ENCODE measurements at places on chromosomes 12 and 14.

- no peak for DNase-seq
Observed at GRCh38 chr14:30805284-30805683, 69.1 kb upstream of the COCH start.

GRCh38 chr14:51462182-51462581 lies 189.5 kb upstream of the FRMD6 start:
- DNase-seq: no peak

- no peak for DNase-seq
Observed at GRCh38 chr14:62445570-62445969, 599.7 kb downstream of the KCNH5 start.

GRCh38 chr14:68109132-68109900 lies 289.7 kb downstream of the RAD51B start:
- DNase-seq: no peak

DNA sequence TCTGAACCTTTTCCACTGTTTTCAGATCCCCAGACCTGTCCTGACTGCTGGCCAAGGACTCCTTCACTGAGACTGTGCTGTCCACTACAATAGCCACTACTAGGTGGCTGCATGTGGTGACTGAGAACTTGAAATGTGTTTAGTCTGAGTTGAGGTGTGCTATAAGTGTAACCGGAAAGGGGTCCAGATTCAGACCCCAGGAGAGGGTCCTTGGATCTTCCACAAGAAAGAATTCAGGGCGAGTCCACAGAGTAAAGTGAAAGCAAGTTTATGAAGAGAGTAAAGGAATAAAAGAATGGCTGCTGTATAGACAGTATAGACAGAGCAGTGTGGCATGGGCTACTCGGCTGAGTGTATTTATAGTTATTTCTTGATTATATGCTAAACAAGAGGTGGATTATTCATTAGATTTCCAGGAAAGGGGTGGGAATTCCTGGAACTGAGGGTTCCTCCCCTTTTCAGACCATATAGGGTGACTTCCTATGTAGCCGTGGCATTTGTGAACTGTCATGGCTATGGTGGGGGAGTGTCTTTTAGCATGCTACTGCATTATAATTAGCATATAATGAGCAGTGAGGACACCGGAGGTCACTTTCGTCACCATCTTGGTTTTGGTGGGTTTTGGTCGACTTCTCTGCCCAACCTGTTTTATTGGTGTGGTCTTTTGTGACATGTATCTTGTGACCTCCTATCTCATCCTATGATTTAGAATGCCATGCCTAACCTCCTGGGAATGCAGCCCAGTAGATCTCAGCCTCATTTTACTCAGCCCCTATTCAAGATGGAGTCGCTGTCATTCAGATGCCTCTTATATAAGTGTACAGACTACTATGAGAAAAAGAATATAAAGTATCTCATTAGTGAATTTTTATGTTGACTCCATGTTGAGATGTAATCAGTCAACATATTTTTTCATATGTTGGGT lies 70.0 kb upstream of the SRSF5 start:
- DNase-seq: no peak

DNA sequence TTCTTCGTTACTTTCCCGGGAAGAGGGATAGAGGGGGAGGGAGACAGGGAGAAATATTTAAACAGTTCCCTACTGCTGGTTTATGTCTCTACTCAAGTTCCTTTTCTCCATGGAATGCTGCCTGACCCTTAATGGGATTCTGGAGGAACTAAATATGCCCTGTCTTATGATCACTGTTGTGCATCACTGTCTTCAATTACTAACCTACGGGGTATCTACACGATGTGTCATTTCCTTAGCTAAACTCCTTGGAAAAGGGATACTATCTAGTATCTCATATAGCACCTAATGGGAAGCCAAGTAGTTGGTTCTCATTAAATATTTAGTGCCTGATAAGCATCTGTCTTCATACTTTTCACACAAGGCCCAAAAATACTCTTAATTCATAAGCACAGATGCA lies 37.5 kb upstream of the FBLN5 start:
- no peak for DNase-seq

DNA sequence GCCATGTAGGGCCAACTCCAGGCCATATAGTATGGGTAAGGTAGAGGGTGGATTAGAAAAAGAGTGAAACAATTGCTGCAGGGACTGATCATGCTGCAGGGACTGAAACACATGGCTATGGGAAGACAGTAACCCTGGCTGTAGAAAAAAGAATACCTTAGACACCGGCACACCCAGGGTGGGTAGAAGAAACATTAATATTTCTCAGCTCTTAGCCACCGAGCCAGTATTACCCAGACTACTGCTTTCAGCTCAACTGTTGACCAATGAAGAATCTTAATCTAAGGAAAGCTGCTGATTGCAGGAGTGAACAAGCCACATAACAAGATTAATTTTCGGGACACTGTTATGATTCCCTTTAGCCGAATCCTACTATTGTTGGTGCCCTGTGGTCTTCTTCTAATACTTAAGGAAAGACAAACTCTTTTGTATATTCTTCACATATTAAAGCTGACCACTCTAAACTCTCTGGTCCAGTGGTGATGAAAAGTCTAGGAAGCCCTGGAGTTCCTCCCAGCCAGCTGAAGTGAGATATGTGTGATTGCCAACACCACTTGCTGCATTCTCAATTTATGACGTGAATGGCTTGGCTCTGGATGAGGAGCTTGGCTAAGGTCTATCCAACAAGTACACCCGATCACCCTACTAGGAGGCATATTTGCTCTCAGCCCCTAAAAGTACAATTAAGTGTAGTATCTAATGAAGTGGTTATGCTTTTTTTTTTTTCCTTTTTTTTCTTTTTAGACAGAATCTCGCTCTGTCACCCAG lies 69.2 kb downstream of the NOVA1 start:
- DNase-seq: peak; percentile 32

- no peak for DNase-seq
Observed at GRCh38 chr12:66398931-66399910, 96.9 kb downstream of the HELB start.

- no peak for DNase-seq
Observed at GRCh38 chr12:93403988-93404803, 26.5 kb downstream of the NUDT4 start.

- DNase-seq: no peak
Observed at GRCh38 chr12:81800298-81801148, 41.4 kb upstream of the PPFIA2 start.

DNA sequence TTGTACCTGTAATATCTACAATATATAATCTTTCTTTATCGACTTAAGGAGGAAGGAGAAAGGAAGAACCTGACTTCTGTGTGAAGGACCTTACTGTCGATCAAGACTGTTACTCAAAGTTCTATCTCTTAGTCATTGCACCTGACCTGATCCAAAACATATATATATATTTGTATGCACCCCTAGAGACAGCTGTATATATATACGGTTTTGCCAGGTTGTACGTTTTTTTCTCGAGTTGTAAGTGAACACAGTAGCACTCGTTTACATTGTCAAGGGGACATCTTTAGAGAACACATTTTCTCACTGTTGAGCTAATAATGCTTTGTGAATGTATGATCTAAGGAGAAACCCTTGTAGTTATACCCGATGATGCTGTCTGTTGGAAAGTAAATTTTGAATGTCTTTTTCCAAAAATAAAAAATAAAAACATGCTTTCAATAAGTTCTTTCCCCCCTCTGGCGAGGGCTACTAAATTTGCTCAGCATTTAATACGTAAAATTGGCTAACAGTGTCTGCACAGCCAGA lies 536 bp upstream of the SLC35E3 start:
- DNase-seq: no peak

GRCh38 chr12:18932211-18932610 lies 194.3 kb downstream of the CAPZA3 start:
- peak; percentile 68 for DNase-seq

Measured in hindlimb muscle (tissue), 1 donor.